Activated CD4-positive, alpha-beta T cell treated with anti-CD3 and anti-CD28 coated beads for 1 hour (primary cell): ENCODE measurements at places on chromosomes 7 and 10.

DNA sequence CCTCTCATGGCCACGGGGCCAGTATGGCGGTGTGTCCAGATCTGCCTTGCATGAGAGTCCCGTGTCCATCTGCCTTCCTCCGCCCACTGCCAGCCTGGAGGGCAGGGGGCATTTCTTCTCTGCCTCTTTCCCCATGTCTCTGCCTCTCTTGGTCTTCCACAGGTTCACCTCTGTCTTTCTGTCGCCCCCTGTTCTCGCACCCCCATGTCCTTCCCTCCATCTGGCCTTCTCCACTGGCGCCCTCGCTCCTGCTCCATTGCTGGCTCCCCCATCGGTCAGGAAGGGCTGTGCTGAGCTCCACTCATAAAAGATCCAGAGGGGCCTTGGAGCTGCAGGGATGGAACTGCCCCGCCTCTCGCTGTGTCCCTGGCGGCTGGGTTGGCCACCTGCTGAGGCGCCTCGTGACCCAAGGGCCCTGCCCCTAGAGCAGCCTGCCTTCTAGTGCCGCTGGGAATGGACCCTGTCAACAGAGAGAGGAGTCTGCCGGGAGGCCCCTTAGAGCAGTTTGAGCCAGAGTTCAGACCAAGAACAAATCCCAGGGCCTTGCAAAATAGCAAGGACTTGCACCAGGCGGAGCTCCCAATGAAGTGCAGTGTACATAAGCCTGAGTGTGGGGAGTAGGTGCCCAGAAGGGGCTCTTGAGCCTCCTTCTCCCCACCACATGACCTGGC, 42.0 kb downstream of the GOLGA7B start:
- no peak for DNase-seq

DNA sequence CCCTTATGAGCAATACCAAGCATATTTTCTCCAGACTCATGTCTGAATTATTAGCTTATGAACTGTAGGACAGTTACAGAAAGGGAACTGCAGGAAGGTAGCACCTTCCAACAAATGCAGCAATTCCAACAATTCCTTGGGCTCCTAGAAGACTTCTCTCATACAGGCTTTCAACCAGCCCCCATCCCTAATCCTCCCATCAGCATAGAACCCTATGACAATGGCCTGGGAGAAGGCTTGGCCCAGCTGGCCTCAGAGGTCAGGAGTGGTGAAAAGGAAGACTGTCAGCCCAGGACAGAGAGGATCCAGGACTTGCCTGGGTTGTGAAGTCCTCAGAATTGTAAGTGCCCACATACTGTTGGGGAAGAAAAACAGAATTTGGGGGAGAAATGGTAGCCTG, 5.9 kb downstream of the VPS41 start:
- DNase-seq, result no peak

- no peak for DNase-seq
Observed at GRCh38 chr7:24898691-24899090, 81.3 kb downstream of the OSBPL3 start.

DNA sequence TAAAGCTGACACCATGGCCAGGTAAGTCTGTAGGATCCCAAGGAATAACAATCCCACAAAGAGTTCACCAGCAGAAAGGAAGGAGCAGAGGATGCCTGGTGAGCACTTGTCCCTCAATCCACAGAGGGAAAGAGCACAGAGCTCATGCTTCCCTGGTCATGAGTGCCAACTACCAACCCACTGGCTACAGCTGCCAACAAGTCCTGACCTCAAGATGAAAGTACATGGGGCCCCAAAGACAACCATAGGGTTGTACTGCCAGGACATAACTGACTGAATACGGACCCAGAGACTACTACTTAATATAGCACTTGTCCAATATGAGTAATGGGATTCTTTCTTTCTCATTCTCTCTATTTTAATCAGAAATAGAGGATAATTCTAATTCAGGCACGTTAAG, 83.3 kb downstream of the JCAD start:
- no peak for DNase-seq

GRCh38 chr10:84706875-84707274, 378.5 kb downstream of the CCSER2 start:
- DNase-seq, result no peak

DNA sequence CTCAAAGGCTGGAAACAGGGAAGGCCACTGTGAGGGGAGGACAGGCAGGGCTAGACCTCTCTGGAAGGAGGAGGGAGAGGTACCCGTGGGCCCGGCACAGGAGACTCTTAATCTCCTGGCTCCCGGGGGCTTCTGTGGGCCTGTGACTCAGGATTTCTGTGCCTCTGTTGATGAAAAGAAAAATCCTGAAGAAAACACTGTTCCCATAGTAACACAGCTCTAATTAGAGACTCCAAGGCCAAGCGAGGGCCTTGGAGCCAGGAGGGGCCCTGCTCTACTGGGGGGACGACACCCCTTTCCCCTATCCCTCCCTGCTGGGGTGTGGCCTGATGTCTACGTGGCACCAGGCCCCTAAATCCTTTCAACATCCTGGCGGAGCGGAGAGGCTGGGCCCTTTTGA, 174.1 kb upstream of the TNRC18 start:
- DNase-seq, result no peak

DNA sequence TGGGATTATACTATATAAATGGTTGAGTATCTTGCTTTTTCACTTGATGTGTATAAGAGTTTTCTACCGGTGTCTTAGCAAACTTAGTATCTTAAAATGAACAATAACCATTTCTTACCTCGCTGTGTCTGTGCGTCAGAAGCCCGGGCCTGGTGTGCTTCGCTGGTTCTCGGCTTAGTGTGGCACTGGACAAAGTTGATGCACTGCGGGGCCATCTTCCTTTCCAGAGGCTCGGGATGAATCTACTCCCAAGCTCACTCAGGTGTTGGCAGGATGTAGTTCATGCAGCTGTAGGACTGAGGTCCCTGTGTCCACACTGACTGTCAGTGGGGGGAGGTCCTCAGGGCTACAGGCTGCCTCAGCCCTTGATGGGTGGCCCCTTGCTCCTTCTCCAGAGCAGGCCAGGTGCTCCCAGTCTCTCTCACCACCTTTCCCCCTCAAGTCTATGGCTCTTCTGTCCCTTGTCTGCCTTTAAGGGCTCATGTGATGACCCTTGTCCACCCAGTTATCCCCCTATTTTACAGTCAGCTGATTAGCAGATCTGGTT, 227.8 kb downstream of the GLRX3 start:
- DNase-seq, result no peak

DNA sequence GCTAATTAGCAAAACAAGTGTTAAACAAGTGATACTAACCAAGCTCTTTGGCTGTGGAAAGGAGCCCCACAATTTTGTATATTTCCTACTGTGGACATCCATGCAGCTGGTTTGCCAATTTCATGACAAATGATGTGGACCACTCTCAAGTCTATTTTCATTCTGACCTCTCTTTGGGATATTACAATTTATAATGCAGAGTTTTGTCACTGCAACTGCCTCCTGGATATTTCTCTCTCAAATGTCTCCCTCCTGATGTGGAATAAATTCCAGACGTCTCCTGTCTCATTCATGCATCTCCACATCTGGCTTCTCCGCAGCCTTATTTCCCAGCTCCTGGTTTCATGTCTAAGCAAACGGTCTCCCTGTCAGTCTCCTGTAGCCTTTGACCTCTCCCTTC, 80.6 kb upstream of the RHEB start:
- DNase-seq, result no peak

DNA sequence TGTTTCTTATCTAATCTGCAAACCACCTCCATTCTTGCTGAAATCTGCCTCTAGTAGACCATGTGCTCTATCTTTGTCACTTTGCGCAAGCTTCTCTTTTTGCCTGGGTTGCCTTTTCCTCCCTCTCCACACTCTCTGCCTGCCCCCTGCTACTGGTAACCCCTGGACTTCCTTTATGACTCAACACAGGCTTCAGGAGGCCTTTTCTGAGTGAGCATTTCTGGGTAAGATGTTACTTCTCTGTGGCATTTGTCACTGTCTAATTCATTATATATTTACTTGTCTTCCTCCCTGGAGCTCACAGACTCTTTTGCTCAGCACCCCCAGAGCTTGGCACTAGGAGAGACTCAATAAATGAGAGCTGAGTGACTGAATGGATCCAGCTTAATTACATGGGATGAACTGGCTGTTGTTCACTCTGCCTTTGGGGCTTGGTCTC, 8.4 kb downstream of the GOLGA7B start:
- no peak for DNase-seq

DNA sequence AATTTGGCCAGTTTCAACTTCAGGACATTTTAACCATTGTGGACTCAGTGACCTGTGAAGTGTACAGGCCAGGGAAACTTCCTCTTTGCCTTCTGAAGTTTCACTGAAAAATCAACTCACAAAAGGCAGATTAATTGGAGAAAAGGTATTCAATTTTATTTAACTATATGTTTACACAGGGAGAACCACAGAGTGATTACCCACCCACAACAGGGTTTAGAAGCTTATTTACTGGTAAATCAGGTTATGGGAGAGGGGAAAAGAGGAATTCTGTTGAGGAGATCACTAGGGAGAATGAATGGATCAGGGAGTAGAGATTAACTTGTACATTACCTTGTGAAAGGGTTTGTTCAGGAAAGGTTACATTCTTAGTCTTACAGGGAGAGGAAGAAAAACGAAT, 1.7 kb upstream of the AKR1D1 start:
- no peak for DNase-seq
